Pulmonary artery endothelial cell (primary cell): ENCODE measurements at places on chromosomes 4 and X. TPM values are rescaled to one million over a fixed set of nuclear protein-coding genes. Genes with fewer than 3 reads are reported as not detected.

The TECRL gene
- total RNA-seq, result not detected in 2 replicates

The FAM9C gene
- not detected in 2 replicates for total RNA-seq

The F8A2 gene
- not detected in 2 replicates for total RNA-seq

The NUP62CL gene
- total RNA-seq, result 0.20 TPM in 1 of 2 replicates, not detected in the other

The SHOX gene
- total RNA-seq, result not detected in 2 replicates

The RBM46 gene
- total RNA-seq, result not detected in 2 replicates

The SPANXN4 gene
- total RNA-seq, result not detected in 2 replicates

The GJB1 gene
- total RNA-seq, result not detected in 2 replicates

The LIMCH1 gene
- 23.8 and 24.1 TPM in 2 replicates for total RNA-seq

The BEND4 gene
- total RNA-seq, result 0.13 and 0.32 TPM in 2 replicates

The AFAP1 gene
- total RNA-seq, result 55.4 and 84.8 TPM in 2 replicates

The CT45A3 gene
- total RNA-seq, result not detected in 2 replicates

The GATB gene
- 16.4 and 21.0 TPM in 2 replicates for total RNA-seq

The N4BP2 gene
- 4.6 and 5.4 TPM in 2 replicates for total RNA-seq

The ZNF718 gene
- total RNA-seq, result 5.2 and 8.1 TPM in 2 replicates

The L1CAM gene
- total RNA-seq, result 0.11 and 0.13 TPM in 2 replicates

The MAGEA2 gene
- total RNA-seq, result not detected in 2 replicates

The GLUD2 gene
- 3.5 and 3.7 TPM in 2 replicates for total RNA-seq

The EREG gene
- total RNA-seq, result not detected in 2 replicates

The SNX12 gene
- 77.0 and 92.9 TPM in 2 replicates for total RNA-seq

The GAGE12F gene
- total RNA-seq, result not detected in 2 replicates

The SRPK3 gene
- total RNA-seq, result under 0.01 and 0.07 TPM in 2 replicates

The SGMS2 gene
- total RNA-seq, result 78.6 and 121 TPM in 2 replicates

The FOXR2 gene
- not detected in 2 replicates for total RNA-seq

The NAA11 gene
- not detected in 2 replicates for total RNA-seq

The PAQR3 gene
- 18.5 and 21.6 TPM in 2 replicates for total RNA-seq

The ADGRG2 gene
- 0.04 TPM in 1 of 2 replicates, not detected in the other for total RNA-seq

The SPCS3 gene
- total RNA-seq, result 135 and 145 TPM in 2 replicates

The F9 gene
- total RNA-seq, result not detected in 2 replicates

The ODAPH gene
- not detected in 2 replicates for total RNA-seq

The SLC10A6 gene
- 0.07 and 0.13 TPM in 2 replicates for total RNA-seq

The GPRASP3 gene
- 7.6 and 11.4 TPM in 2 replicates for total RNA-seq

The CLGN gene
- total RNA-seq, result 0.13 and 0.25 TPM in 2 replicates

The REPS2 gene
- 3.4 and 3.8 TPM in 2 replicates for total RNA-seq
